ENCODE measurements at places on chromosomes 4 and X.

DNA sequence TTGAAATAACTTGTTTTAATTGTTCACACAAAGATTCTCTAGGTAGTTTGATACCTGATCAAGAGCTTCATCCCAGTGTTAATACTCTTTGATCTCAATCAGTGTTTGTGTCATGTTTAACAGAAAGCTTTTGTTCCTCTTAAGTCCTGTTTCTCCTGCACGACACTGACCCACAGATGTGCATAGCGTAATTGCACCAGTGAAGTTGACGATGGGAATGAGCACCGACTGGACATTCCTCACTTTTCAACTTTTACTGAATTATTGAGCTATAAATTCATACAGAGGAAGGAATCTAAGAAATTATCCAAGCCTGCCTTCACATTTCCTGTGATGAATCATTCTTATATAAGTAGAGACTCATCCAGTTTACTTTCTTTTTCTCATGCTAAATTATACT, 878.7 kb upstream of the TENM3 start:
- DNase-seq = no peak

DNA sequence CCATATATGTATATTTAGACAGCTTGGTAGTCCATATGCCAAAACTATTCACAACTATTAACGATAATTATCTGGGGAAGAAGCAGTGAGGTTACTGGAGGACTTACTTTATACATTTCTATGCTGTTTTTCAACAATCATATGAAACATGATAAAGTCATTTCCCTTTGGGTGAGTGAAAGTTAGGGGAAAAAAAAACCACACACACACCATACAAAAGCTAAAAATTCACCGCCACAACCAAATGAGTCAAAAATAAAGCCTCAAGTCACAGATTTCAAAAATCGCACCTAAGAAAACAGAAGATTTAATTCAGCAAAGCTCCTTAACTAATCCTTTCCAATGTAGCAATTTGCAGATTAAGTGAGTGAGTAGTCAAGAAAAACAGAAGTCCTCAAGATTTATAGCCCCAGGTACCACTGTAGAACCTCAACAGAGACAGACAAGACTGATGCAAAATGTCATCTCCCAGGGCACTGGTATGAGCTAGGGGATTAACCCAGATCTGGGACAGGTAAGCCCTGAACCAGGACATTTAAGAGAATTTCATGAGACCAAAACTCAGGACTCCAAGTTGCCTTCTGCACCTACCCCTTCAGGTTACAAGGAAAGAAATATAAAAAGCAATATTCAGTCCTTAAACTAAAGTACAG, 35.1 kb downstream of the SYTL4 start:
- no peak for DNase-seq

DNA sequence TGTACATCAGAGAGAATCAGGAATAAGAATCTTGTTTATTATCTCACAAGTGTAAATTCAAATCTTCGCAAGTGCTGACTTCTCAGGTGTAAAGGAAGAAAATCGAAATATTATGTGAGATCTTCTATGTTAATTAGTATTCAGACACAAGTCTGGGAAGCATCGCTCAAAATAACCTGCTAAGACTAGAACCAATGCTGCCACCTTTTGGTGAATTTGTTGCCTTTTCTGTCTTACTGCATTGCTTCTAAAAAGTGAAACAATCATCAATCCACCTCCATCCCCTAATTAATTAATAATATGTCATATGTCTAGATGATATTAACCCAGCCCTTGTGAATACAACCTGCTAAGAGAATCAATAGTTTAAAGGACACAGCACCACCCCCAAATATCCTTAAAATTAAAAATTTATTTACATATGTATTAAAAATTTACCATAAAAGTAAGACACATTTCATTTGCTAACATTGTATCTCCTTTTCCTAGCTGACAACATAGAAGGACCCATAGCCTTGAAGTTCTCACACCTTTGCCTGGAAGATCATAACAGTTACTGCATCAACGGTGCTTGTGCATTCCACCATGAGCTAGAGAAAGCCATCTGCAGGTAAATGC, 3.5 kb downstream of the EPGN start:
- no peak for DNase-seq

DNA sequence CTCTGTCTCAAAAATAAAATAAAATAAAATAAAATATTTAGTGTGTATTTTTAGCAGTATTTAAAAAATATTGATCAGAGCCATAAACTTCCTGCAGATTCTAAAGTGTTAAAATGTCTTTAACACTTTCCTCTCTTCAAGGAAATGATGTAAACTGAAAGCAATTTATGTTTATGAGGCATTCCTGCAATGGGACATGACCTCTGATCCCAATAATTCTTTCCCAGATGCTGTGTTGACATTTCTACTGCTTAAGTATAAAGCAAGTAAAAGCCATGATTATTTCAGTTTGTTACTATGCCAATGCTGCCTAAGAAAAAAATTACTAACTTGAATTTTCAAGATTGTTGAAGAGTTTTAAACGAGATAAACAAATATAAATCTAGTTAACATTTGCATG, 29.0 kb downstream of the COQ2 start:
- DNase-seq = no peak

DNA sequence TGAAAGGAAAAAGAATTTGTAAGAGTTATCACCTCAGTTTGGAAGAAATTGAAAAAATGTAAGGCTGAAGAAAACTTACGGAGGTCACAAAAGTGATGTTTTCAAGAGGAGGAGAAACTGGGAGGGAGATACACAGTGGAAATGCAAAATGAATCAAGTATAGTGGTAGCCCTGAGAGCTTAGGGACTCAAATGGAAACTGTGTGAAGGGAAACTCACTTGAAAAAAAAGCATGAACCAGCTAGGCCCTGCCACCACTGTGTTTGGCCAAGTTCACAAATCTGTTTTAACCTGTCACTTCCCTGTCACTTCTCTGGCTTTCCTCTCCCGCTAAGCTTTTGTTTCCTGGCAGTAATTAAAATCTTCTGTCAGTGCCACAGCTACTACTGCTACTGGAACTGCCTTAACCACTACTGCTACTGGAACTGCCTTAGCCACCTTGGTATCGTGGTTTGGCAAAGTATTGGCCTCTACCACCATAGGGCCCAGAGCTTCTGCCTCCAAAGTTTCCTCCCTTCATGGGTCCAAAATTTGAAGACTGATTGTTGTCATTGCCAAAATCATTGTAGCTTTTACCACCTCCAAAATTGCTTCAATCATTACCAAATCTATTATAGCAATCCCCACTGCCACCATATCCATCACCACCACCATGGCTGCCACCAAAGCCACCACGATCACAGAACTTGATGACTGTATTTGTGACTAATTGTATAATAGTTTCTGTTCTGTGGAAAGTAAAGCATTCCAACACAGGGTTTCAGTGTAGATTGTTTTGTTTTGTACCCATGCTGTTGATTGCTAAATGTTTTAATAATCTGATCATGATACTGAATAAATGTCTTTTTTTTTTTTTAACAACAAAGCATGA, 41.5 kb downstream of the SMARCA5 start:
- no peak for DNase-seq

- no peak for DNase-seq
Measured at GRCh38 chr4:110296892-110297291, 98.5 kb upstream of the ELOVL6 start.

DNA sequence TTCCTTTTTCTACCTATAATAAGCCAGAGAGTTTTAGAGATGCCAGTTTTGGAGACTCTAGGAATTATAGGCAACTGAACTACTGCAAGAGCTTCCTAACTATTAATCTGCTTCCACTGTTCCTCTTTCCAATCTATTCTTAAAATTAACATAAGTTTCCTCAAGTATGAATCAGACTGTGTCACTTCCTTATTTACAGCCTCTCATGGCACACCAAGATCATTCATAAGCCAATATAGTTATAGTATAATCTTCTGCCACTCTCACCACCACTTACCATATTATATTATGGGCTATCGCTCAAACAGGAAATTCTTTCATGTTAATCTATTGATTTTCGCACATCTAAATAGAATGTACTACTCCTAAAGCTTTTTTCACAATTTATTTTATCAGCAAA, 383.5 kb downstream of the STPG2 start:
- no peak for DNase-seq

DNA sequence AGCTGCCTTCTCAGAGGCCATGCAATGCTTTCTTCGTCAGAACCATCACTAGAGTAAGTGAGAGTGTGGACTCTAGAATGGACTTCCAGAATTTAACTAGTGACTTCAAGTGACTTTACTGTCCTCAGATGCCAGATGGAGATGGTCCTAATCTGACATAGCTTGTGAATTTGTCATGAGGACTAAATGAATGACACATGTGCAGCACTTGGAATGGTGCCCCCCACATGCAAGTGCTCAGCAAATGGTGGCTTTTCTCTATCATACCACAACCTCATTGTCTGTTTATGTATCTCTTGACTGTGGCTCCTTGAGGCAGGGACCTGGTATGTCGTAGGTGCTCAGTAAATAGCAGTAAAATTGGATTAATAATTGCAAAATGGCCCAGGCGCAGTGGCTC, 91.6 kb upstream of the STX18 start:
- no peak for DNase-seq

- DNase-seq = no peak
Measured at GRCh38 chr4:176309772-176310171, 10.0 kb upstream of the SPCS3 start.

GRCh38 chr4:184806229-184806550, 19.6 kb downstream of the ACSL1 start:
- no peak for DNase-seq

DNA sequence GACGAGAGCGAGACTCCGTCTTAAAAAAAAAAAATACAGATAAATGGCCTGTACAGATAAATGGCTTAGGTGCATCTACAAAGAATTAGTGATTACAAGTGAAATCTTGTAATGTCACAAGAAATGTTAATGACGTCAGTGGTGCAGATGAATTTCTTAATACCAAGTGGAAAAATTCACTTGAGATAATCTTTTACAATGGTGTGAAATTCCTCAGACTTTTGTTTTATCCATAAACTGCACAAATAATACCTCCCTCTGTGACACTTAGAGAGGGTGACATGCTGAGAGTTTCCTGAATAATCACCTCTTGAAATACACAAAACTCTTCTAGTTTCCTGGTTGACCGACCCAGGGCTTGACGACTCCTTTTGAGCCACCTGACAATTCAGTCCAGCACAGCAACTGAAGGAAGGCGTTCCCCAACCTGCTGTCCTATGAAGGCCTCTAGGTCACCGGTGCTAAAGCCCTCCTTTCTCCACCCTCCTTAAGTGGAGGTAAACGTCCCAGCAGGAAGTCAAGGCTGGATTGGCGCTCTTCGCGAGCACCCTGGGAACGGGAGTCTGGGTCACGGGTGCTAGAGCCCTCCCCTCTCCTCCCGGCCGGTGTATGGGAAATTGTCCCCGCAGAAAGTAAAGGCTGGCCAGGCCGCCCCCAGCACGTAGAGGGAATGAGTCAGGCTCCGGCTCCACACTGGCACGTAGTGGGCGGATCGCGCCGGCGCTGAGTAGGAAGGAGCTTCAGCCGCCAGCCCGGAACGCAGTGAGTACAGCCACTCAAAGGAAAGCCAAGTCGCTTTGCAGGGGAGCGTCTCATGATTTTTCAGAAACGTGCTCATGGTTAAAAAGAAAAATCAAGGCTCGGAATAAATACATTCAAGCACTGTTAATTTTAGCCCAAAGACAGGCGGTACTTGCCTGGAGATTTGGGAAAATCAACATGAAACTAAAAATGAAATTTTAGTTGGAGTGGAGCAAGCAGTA, at the start of gene TMEM144:
Gene TMEM144 (plus strand): TSS at position 662 of the 983 bp plus-strand sequence. CDS start 2,182 bp downstream, outside the sequence.
- DNase-seq = no peak

- no peak for DNase-seq
Measured at GRCh38 chr4:102657206-102657605, 103.6 kb downstream of the MANBA start.

GRCh38 chr4:38815885-38816782, 11.5 kb upstream of the TLR1 start:
- DNase-seq = no peak

DNA sequence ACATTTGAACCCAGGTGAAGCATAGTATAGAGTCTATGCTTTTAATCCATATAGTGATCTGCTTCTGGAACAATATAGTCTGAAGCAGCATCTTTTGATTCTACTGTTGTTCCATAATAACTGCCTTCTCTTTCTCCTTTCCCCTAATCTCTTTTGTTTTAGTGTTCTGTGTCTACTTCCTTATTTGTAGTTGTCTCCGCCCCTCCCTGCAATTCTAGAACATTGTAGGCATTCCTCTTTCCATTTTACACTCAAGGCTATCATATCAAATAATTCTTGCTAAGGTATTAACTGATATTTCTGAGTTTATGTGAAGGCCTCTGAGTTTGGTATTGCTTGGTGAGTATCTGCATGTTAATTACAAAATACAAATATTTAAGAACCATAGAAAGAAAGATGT, 11.6 kb downstream of the BLTP1 start:
- no peak for DNase-seq

GRCh38 chr4:182752158-182752910, 164.9 kb downstream of the DCTD start:
- DNase-seq = no peak

- DNase-seq = no peak
Measured at GRCh38 chr4:181416966-181417365, 826.2 kb upstream of the TENM3 start.

DNA sequence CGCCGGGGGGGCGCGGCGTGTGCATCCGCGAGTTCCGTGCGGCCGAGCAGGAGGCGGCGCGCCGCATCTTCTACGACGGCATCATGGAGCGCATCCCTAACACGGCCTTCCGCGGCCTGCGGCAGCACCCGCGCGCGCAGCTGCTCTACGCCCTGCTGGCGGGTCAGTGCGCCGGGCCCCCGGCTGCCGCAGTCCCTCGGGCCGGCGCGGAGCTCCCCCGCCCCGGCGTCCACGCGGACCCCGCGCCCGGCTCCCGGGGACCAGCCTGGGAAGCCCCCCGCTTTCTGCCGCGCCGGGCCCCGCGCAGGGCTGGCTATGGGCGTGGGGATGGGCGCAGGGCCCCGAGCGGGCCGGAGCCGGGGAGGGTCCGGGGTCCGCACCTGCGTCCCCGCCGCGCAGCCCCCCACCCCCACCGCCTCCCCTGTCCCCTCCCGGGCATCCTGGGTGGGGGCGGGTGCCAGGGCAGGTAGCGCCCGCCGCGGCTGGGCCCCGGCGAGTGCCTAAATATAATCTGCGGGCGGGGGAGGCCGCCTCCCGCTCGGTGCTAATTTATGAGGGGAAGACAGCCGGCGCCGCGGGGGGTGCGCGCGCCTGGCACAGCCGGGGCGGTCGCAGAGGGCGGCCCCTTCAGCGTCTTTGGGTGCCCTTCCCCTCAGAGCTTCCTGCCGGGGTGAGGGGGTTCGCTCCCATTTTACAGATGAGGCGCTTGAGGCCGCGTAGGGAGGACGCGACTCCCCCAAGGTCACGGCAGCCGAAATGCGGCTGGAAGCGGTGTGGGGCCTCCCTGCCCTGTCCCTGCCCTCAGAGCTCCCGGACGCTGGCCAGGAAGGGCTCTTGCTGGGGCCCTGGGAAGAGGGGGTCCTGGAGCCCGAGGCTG, 837 bp downstream of the NAT8L start:
- DNase-seq = no peak

DNA sequence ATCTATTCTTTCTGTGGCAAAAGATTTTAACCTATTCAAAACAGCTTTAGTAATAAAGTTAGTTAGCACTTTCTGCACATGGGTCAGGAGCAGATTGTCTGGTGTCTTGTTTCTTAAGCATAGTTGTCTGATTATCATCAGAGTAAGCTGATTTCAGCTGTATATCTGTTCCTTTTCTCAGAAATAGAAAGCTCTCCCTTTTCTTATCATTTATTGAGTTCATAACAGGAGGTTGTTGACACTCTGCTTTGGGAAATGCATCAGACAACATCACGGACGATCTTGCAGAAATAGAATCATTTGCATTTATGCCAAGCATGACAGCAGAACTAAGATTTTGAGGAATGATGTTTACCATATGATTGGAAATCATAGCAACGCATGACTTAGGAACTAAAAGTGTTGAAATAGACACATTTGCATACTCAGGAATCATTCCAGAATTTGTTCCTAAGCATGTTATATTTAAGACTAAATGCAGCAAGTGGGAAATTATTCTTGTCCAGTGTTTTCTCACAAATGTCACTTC, 66.7 kb downstream of the RBMX2 start:
- DNase-seq = no peak

Measured in central memory CD8-positive, alpha-beta T cell (primary cell).